ENCODE measurements at places on chromosomes 6 and 20.

DNA sequence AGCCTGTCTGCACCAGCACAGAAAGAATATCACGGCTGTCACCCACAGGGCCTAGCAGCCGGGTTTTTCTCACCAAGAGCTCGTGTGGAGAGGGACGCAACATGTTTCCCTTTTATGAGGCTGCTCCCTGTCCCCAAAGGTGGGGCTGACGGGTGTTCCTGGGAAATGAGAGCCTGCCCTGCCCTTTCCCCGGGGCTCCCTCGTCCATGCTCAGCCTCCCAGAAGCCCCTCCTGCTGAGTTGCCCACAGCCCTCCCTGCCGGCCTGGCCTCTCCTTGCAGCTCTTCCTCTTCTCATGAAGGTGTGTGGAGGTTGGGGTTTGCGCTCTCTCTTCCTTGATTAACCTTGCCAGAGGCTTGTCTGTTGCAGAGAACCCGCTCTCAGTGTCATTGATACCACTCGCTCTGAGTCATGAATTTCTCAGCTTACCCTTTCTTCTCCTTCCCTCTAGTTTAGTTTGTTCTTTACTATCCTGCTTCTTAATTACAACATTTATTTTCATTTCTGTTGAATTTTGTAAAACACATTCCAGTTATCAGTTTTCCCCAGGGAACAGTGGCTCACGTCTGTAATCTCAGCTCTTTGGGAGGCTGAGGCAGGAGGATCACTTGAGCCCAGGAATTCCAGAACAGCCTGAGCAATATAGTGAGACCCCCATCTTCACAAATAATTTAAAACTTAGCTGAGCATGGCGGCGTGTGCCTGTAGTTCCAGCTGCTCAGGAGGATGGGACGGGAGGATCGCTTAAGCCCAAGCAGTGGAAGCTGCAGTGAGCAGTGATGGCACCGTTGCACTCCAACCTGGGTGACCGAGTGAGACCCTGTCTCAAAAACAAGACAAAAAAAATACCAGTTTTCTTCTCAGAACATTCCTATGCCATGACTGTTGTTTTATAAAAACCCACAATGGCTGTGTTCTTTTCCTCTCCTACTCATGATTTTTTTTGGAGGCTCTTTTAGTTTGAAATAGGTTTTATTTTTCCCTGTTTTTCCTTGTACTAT is 103.8 kb downstream of the TMEM242 start:
- DNase-seq: no peak

GRCh38 chr6:90271831-90272230 is 24.8 kb downstream of the BACH2 start:
- DNase-seq: no peak

- no peak for DNase-seq
Observed at GRCh38 chr6:67345946-67346345, 1289.1 kb upstream of the ADGRB3 start.

DNA sequence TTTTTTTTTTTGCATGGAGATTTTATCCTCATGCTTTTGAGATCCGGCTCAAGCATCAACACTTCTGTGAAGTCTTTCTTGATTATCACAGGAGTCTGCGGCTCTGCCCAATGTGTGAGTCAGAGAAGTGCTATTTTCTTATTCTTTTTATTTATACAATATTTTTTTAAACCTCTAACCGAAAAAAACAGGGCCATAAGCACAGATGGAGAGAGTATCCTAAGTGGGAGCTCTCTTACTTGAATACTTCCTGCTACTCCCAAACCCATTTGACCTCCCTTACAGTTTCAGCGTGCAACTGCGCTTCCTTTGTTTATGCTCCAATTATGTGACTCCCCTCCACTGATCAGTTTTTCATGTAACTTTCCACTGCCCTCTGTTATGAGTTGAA is 8.7 kb upstream of the ATXN1 start:
- no peak for DNase-seq

Measured in activated T-cell treated with anti-CD3 and anti-CD28 coated beads for 1 hour (primary cell).